Activated T-helper 1 cell treated with anti-CD3 and anti-CD28 coated beads, Interleukin-2, amount 50 U/mL, for 16 hours (primary cell): ENCODE measurements at places on chromosomes 12 and 14.

DNA sequence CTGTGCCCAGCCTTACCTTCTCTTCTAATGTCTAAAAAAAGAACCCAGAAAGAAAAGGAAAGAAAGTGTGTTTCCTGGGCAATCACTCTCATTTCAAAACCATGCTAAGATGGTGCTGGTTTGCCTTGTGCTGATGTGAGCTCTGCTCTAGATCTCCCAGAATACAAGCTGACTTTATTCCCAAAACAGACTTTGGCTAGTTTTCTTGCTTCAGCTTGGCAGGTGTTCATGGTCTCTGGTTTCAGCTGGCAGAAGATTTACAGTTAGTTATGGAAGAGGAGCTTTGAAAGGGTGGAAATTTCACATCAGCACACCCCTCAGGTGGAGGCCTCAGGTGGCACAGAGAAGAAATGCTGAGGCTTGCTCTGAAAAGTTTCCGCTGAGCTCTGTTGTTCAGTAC is 34.4 kb downstream of the PPP1R36 start:
- DNase-seq: no peak

DNA sequence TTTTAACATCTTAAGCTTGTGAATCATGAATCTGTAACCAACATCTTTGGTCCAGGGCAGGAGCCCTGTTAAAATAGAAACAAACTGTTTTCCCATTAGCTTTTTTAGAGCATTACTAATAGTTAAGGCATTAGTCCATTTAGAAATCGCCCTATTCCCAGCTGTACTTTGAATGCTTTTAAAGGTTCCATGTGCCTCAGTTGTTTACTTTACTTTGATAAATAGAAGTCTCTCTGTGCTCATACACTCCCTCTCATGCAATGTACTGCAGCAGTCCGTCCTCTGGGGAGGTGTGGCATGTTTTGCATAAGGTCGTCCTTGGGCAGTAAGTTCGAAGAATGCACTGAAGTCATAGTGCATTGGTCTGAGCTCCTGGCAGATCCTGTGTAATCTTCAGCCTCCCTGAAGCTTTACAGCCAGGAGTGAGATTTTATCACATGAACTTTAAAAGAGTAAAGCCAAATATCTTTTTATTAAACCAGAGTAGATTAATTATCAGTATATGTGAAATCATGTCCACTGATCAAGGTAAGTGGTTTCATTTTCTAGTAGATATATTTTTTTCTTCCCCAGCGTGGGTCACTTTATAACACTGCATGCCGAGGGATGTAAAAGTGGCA is 134.7 kb downstream of the FGD4 start:
- no peak for DNase-seq

- DNase-seq: no peak
Measured at GRCh38 chr12:62113366-62114011, 146.7 kb upstream of the USP15 start.

GRCh38 chr12:14156606-14157005 is 175.2 kb upstream of the GRIN2B start:
- DNase-seq: no peak

DNA sequence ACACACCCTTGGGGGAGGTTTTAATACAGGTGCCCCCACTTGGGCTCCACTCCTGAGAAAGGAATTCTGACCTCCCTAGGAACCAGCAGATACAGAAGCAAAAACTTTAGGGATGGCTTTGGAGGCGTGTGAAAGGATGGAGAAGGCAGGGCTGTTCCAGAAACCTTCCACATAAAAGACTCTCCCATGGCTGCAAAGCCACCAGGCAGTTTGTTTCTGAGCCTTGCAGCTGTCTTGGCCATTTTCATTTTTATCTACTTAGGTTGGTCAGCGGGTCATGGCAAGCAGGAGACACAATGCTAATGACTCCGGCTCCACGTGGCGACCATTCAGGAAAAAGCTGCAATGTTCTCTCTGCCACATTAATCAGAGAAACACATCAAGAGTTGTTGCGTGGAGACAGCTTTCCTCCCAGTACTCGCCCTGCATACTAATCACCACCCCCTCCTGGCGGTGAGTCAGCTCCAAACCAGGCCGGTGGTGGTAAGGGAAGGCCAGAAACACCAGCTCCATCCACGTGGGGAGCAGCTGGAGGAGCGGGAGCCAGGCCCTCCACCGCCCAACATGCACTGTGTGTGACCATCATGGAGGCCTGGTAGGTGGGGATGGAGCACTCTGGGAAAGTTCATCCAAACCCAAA is 30.9 kb upstream of the IRF2BPL start:
- no peak for DNase-seq

- DNase-seq: no peak
Measured at GRCh38 chr12:64120568-64120967, 101.5 kb downstream of the KICS2 start.

GRCh38 chr14:103273745-103274615 is 60.1 kb upstream of the EIF5 start:
- no peak for DNase-seq

DNA sequence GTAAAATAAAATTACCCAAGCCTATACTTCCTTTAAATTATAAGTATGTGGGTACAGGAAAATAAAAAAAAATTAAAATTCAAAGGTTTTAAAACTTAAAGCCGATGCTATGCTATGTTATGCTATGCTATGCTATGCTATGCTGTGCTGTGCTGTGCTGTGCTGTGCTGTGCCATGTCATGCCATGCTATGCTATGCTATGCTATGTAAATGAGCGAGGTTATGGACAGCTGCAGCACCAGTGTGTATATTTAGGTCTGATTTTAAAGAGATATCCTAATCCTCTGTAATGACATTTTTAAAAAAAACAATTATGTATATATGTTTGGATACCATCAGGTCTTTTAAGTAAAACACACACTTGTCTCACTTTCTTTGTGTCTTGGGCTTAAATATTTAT is 1822.0 kb upstream of the SEL1L start:
- no peak for DNase-seq

- DNase-seq: no peak
Measured at GRCh38 chr12:19169222-19169621, 39.7 kb downstream of the PLEKHA5 start.

DNA sequence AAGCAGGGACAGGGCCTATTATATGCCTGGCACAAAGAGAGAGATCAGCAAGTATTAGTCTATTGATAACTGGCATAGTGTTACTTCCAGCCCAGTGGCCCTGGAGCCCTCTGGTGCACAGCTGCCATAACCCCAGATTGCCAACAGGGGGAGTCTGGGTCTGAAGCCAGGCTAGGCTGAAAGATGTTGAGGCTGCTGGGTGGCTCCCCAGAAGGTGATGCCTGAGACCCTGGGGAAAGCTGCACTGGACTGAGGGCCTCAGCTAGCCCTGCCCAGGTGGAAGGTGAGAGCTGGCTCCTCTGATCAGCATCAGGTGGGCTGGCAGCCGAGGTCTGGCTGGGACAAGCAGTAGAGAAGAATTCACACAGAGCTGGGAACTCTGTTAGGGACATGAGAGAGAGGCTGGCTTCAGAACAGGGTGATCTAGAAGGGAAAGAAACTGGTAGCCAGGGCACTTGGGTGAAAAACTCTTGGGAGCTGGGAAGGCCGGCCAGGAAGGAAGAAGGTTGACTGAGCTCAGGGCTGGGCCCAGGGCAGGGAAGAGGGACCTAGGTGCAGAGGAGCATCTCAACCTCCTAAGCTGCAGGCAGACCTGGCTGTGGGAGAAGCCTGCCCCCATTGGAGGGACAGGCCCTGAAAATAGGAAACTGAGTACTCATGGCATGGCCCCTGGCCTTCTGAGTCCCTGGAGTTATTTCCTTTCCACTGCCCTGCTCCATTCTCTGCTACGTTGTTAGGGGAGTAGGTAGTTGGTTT is 3.9 kb downstream of the GZMH start:
- peak; percentile 35 for DNase-seq

GRCh38 chr12:58364389-58365086 is 423.2 kb downstream of the ATP23 start:
- DNase-seq: no peak

DNA sequence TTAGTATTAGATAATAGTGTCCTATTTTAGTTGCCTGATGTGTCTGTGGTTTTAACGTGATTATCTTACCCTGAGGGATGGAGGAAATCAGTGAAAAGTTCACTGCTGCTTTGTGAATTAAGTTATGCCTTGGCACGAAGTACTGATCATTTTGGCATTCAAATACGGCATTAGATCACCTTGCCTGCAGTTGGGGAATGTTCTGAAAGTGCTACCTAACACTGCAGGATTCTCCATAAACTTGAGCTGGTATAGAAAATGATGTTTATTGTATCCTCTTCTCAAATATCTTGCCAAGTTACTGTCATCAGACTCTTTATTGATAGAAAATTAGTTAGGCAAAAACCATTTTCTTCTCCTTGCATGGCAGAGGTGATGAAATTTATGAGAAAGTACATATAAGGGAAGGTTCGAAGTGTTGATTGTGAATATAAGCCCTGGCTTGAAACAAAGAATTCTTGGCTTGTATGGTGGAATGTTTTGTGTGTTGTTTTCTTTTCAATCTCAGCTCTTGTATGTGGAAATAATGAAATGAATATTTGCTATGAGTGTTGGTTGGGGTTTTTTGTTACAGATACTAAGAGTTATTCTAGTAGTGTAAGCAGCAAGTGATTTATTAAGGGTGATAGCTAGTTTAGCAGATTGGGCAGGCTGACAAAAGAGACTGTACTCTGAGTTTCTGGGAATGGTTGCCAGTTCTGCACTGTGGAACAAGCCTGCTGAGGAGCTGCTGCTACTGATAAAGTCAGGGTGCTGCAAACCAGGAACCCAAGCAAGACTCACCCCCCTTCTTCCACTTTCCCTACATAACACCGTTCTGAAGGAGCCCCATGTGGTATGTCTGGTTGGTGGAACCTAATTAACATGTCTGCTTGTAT is 448.3 kb downstream of the PCNX1 start:
- DNase-seq: no peak

- peak; percentile 28 for DNase-seq
Measured at GRCh38 chr14:76352639-76353281, 23.2 kb upstream of the ESRRB start.

- no peak for DNase-seq
Measured at GRCh38 chr14:63273129-63273528, 45.6 kb downstream of the GPHB5 start.

DNA sequence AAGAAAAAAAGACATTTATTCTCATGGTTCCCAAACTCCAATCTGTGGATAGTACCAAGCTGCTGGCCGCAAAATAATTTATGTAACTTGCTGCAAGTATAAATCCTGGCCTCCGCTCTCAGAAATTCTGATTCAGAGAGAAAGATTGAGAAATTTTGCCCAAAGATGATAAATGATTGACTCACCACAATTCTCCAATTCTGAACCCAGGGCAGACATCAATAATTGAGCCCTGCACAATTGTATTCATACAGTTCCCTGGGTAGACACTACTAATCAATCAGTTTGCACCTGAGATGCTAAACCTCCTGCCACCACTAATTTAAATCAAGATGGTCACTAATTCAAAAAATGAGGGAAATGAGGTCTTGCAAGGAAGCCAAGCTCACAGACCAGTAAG is 38.2 kb downstream of the TRPV4 start:
- DNase-seq: no peak

- no peak for DNase-seq
Measured at GRCh38 chr12:2586156-2587038, 208.4 kb upstream of the FKBP4 start.

- no peak for DNase-seq
Measured at GRCh38 chr14:79767251-79767650, 444.1 kb downstream of the DIO2 start.

DNA sequence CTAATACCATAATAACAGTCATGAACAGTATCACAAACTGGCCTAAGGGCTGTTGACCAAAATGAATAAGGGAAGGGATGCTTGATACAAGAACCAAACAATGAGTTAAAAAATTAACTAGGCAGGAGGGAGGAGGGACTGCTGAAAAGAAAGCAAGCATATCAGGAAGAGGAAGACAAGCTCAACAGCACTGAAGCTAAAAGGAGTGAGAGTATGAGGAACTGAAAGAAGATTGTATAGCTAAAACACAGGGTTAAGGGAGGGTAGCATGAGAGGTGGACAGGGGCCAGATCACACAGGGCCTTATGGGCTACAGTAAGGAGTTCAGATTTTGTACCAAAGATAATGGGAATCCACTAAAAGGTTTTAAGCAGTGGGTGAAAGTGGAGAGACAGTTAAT is 34.1 kb downstream of the ITGA7 start:
- no peak for DNase-seq

DNA sequence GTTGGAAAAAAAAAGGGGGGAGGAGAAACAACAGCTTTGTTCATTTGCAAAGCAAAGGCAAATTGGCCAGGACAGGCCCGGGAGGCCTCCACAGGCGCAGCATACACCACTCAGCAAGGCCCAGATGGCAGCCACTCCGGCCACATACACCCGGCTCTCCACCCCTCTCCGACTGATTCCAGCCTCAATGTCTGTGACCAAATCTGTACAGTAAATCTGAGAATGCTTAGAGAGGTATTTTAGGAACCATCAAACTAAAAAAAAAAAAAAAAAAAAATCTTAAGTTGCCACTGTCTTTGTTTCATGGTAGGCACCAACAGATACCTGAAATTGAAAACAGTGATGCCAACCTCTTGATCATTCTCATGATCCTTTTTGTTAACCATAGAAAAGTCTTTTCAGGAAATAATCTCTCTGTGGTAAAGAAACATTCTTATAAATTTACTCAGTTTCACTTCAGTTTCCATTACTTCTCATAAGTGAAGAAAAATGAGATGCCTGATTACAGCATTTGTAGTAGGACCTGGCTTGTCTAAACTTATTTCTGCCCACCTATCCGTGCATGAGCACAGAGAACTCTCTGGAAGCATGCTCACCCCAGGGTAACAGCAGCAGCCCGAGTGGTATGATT is 20.2 kb downstream of the VPS37B start:
- DNase-seq: no peak

- DNase-seq: no peak
Measured at GRCh38 chr12:52132754-52133161, 53.3 kb downstream of the SMIM41 start.

DNA sequence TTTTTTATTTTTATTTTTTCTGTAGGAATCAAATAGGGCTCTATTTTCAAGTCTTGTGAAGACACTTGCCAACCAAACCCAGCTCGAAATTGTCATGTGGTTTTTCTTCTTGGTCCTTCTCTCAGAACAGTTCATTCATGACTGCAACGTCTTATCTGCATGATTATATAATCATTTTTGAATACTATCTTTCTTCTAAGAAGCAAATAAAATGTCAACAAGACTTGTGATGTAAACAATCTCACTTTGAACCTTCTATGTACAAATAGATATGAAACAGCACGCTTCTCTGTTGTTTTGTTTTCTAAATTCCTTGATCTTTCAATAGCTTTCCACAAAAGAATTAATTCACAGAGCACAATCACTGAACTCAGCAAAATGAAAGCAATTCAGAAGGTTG is 320.7 kb downstream of the SOX5 start:
- no peak for DNase-seq

GRCh38 chr14:89040460-89041256 is 216.2 kb downstream of the TTC8 start:
- DNase-seq: peak; percentile 73

DNA sequence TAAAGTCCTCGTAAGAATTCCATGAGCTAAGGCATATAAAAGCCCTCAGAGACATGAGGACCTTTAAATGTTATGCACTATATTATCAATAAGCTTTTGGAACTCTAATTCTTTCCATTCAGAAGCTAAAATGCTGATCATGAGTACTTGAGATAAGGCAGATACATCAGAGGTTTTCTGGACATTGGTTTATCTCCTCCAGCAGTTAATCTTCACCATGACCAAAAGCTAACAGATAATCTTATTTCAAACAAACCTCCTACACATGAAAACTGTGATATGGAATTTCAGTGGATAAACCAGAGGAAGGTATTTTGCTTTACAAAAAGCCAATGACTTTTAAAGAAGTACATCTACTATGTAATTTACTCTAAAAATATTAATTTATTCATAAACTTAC is 97.9 kb upstream of the BBS10 start:
- DNase-seq: no peak

GRCh38 chr14:95948558-95948981 is 71.9 kb downstream of the TUNAR start:
- no peak for DNase-seq
